Femur (tissue), 1 donor: ENCODE measurements at places on chromosomes 11 and 22.

DNA sequence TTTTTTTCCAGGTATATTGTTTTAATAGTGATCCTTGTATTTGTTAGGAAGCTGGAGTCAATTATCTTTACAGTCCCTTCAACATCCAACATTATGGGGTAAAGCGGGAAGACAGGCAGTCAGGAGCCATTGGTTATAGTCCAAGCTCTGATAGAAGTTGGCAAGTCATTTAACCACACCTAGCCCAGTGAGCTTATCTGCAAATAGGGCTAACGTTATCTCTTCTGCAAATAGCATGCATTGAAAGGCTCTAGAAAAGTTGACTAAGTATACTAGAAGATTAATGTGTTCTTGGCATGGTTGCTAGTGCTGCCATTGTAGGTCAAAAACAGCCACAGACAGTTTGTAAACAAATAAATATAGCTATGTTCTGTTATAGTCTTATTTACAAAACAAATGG is 520.7 kb downstream of the OPCML start:
- DNase-seq = no peak

- DNase-seq = no peak
Observed at GRCh38 chr11:76830639-76831327, 29.9 kb upstream of the ACER3 start.

DNA sequence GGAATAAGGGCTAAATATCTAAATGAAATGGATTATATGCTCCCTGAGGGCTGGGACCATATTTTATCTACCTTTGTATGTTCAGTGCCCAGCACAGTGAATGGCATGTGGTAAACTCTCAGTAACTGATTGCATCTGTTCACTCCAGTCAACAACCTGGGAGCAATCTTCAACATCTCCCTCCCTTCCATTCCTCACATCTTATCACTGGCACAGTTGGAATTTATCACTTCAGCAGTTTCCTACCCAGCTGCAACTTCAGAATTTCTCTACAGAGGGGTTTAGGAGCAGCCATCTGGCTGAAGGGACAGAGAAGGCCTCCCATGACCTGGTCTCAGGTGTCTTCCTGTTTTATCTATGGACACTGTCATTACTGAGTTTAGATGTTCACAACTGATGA is 9.8 kb upstream of the SIK2 start:
- no peak for DNase-seq

DNA sequence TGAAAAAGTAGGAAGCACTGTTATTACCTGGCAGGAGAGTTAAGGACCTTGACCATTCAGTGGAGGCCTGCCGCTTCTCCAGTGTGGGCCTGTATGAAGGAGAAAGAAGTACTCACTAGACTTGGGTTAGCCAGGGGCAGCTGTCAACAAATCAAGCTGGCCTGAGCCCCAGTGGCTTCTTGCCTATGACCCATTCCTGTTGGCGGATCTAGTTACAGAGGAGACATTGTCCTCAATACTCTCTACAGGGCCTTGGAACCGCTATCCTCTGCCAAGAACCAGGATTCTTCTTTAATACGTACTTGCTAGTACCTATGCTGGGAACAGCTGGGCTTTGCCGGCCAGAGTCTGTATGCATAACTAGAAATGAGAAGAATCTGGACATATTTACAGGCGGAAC is 68.1 kb downstream of the ALX4 start:
- peak; percentile 77 for DNase-seq

DNA sequence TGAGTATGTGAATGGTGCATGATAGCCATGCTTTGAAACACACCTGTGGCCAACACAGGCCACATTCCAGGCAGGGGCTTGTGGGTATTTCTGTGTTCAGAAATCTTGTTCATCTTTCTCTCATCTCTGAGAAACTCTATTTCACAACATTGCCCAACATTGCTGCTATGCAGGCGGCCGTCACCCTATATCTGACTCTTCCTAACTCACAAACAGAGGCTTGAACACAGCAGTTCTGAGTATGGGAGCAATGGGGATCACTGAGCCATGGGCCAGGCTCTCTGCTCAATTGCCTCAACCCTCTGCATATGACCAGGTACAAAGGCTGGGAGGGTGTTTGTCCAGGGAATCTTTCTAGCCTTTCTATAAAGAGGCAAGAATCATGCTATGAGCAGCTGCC is 259.9 kb downstream of the BUD13 start:
- DNase-seq = no peak

DNA sequence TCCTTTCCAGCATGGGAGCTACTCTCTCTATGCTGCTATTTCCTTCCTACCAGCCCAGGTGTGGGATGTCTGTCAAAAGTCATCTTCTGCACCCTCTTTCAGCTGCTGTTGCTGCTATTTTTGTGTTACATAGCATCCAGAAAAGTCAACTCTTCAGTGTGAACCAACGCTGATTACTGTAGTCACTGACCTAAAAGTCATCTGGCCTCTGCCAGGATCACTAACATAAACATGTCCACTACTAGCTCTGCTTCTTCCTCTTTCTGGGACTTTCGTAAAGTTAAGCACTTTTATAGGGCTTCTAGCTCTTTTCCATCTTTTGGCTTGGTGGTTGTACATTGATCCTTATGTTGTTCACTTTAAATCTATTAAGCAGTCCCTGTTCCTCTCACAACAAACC is 90.2 kb upstream of the CARD18 start:
- DNase-seq = no peak

DNA sequence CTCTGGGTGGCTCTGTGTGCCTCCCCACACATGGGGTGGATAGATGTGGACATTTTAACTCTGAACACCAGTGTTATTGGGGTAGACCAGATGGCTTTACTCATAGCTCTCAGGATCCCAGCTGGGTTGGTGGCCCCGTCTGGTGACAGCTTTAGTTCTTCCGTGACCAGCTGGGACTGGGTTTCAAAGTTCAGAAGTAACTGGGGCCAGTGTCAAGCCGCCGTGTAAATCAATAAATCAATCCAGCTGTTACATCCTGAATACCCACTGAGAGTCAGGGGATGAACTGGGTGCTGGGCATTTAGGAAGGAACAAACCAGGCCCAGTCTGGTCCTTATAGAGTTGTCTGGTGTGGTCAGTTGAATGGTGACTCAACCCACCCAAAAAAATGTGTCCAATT is 269.4 kb downstream of the CTTN start:
- DNase-seq = no peak
